ENCODE measurements at places on chromosomes 12 and 14.

GRCh38 chr12:91773749-91774429 is 371.8 kb downstream of the BTG1 start:
- no peak for DNase-seq

- no peak for DNase-seq
Observed at GRCh38 chr12:95187865-95188415, 29.3 kb downstream of the FGD6 start.

GRCh38 chr14:89767131-89767530 is 187.4 kb downstream of the EFCAB11 start:
- peak; percentile 31 for DNase-seq

- DNase-seq = no peak
Observed at GRCh38 chr12:124713041-124713435, 145.6 kb upstream of the NCOR2 start.

GRCh38 chr12:121618659-121619233 is 7.6 kb upstream of the ORAI1 start:
- no peak for DNase-seq

- no peak for DNase-seq
Observed at GRCh38 chr14:79534703-79535353, 676.5 kb downstream of the DIO2 start.

DNA sequence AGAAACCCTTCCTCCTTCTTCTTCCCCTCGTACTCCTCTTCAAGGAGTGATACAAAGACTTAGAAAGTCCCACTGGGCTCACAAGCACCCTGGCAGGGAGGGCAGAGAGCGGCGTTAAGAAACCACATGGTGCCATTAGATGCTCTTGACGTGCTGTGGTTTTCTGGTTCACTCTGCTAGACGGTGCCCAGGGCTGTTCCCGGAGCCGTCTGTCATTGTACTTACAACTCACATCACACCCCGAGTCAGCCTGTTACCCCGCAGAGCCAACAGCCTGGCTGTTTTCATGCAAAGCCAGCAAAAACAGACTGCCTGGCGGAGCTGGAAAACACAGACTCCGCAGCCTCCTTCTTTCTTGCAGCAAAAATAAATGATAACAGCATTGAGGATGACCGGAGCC is 232.6 kb upstream of the TBX3 start:
- no peak for DNase-seq

DNA sequence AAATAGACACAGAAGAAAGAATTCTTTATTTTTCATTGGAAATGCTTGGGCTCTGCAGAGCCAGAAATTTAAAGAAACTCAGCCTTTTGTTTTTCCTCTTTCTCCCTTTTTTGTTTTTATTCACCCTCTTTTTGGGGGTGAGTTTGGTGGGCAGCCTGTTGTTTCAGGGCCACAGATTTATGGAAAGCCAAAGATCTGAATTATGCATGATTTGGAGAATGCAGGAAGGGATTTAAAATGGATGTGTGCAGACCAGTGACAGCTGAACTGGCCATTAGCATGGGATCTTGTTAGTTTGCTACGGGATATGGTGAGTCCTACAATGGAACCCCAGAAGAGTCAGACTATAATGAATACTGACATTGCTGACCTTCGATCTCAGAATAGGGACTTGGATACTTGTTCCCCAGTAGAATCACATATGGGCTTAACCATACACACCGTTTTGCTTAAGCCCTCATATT is 7.7 kb upstream of the ATXN2 start:
- DNase-seq = no peak

- DNase-seq = no peak
Observed at GRCh38 chr12:94616203-94616729, 34.1 kb downstream of the TMCC3 start.

DNA sequence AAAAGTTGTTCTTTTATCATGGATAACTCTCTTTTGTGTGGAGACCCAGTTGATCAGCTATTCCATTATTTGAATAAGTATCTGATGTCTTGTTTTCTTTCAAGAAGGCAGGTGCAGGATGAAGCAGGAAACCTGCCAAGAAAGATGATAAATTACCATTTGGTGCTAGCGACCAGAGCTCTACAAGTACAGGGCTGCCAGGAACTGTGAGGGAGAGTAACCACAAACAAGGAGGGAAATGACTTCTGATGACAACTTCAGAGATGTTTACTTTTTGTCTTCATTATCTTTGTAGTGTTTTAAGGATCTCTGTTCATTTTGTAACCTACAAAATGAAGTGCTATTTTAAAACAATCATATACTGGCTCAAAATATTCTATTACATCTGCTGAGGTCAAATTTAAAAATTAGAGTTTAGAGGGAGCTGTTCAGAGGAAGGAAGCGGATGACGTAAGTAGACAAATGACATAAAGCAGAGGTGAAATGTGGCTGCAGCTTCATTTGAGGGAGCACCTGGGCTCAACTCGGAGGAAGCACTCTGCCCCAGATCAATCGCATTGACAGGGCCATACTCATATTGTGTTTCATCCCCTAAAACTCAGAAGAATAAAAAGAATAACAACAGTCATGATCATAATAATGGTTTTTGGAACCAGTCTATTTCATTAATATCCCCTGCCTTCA is 226.8 kb downstream of the C12orf42 start:
- no peak for DNase-seq

DNA sequence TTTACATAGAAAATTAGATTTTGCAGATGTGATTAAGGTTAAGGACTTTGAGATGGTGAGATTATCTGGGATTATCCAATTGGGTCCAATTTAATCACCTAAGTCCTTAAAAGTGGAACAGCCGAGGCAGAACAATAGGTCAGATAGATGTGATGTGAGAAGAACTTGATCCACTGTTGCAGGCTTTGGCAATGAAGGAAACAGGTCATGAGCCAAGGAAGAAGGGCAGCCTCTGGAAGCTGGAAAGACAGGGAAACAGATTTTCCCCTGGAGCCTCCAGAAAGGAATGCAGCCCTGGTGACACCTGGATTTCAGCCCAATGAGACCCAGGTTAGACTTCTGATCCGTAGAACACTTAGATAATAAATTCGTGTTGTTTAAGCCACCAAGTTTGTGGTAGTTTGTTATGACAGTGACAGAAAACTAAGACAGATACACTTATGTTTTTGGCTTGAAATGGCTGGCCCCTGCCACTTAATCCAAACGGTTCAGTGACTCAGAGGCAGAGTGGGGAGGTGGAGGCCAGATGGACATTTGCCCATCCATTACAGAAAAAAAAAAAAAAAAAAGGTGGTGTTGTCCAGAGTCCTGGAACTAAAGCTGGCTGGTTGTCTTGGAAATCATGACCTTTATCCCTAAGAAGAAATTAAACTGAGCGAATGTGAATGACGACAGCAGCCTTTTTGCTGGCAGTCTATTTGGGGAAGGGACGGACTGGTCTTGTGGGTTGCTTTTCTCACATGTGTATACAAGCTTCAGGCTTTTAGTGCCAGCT is 181.9 kb upstream of the NRXN3 start:
- DNase-seq = peak; percentile 34

- no peak for DNase-seq
Observed at GRCh38 chr14:69931960-69932359, 52.7 kb downstream of the SMOC1 start.

GRCh38 chr12:94178054-94178453 is 29.7 kb downstream of the PLXNC1 start:
- DNase-seq = no peak

DNA sequence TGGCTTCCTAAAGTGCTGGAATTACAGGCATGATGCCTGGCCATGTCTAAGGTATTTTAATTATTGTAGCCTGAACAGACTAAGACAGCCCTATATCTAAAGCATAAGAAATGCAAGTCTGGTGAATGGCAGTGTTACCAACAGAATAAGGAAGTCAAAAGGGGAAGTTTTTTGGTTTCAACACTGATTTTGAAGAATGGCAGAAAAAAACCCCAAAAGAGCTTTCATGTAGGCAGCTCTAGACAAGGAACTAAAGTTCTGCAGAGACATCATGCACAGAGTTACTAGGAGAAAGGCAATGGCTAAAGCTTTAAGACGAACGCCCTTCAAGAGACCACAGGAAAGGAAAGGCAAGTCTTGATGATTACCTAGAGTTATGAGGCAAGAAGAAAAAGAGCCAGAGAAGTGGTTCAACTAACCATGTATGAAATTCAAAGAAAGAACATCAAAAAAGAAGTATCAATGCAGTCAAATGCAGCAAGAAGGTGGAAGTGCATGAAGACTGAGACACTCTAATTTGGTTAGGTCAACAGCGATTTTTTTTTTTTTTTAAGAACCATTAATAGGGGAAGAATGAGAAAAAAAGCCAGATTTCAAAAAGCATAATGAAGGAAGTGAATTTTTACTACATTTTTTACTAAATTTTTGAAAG is 50.8 kb downstream of the RPS6KA5 start:
- DNase-seq = no peak

DNA sequence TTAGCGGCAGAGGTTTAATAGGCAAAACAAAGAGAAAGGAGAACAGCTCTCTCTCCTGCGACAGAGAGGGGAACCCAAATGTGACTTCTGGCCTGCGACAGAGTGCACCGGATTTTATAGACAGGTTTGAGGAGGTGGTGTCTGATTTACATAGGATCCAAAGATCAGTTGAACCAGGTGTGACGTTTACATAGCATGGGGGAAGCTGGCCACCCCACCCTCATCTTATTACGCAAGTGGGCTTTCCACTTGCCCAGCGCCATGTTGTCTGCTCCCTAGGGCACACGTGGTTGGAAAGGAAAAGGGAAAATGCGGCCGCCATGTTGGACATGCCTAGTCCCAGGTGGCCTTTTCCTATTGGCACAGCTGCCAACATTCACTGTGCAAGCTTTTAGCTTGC is 17.4 kb downstream of the BCL2L14 start:
- DNase-seq = no peak

DNA sequence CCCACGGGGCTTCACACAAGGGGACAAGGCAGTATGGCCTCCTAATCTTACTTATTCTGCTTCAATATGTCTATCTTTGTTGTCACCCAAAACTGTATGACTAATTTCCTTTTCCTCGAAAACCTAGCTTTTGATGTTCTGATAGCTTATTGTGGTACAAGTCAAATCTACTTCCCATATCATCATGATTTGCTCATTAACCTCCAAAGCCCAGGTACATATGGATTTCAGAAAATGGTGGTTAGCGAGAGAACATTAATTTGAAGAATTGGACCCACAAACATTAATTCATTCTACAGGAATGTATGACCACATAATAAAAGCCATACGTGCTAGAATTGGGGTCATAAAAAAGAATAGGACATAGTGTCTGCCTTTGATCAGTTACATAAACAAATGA is 412.5 kb downstream of the CCDC91 start:
- DNase-seq = no peak

- no peak for DNase-seq
Observed at GRCh38 chr12:121577443-121578180, 3.2 kb downstream of the KDM2B start.

DNA sequence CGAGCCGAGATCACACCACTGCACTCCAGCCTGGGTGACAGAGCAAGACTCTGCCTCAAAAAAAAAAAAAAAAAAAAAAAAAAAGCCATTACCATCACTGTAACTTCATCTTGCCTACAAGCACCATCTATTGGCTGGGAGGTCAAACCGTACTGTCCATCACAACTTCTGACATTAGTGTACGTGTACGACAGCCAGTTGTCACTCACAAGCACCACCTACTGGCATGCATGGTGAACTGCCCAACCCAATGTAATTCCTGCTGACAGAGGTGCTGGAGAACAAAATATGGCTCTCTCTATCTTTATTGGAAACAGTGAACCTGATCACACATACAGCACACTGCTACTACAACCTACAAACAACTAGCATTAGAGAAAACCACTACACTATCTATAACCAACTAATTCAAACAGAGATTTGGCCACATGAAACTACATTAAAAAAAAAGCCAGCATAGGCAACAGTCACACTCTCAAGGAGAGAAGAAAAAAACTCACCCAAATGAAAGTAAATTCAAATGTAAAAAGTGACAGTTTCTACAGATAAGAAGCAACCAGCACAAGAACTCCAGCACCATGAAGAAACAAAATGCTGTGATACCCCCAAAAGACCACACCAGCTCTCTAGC is 82.3 kb downstream of the PUS7L start:
- no peak for DNase-seq

DNA sequence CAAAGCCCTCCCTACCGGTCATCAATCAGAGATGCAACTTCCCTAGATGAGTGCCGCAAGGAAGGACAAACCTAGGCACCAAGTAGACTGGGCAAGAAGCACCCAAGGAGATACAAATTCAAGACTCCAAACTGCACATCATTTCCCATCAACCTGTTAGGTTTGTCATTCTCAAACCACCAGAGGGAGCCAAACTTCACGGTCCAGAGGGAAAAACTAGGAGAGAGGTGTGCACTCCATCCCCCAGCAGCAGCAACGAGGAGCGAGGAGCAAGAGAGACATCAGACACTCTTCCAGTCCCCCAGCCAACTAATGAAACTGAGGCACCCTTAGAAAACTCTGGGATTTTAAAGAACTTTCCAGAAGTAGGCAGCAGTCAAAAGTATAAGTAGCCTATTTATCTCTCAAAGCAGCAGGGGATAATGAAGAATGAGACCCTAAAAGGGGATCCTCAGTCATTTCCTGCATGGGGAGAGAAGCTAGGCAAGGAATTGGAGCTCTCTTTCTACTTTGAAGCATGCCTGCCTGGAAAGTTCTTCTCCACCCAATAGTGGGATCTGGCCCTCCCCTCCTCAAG is 37.0 kb upstream of the NT5DC3 start:
- peak; percentile 19 for DNase-seq

DNA sequence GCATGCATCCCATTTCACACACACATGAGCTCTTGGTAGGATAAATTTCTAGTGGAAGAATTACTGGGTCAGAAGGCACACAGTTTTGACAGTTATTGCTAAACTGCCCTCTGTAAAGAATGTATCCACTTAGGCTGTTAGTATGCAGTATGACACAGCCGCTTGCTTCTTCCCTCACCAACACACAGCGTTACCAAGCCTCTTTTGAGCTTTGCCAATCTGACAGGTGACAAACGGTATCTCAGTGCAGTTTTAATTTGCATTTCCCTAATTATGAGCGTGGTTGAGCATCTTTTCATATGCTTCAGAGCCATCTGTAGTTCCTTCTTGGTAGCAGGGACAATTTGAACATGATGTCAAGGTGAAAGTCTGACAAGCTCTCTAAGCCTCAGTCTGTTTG is 42.9 kb downstream of the HRK start:
- DNase-seq = no peak

- DNase-seq = no peak
Observed at GRCh38 chr14:101360054-101360911, 201.0 kb upstream of the DIO3 start.
